ENCODE measurements at places on chromosomes 12 and 14.

GRCh38 chr14:86543521-86543920, 1013.6 kb downstream of the FLRT2 start:
- no peak for DNase-seq

GRCh38 chr12:75712223-75712622, 200.8 kb upstream of the KRR1 start:
- DNase-seq = peak; percentile 46

DNA sequence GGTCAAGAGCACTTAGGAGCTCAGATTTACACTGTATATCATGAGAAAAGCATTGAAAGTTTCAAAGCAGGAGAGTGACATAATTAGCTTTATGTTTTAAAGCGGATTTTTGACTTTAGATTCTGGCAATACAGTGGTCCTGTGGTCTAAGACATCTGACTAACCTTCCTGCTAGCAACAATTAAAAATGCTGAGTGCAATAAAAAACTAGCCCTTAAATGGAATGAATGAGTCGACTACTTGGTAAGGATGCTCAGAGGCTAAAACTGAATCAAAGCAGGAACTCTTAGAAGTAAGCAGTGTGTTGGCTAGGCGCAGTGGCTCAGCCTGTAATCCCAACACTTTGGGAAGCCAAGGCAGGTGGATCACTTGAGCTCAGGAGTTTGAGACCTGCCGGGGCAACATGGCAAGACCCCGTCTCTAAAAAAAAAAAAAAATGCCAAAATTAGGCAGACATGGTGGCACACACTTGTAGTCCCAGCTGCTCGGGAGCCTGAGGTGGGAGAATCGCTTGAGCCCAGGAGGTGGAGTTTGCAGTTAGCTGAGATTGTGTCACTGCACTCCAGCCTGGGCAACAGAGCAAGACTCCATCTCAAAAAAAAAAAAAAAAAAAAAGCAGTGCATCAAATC, 18.9 kb downstream of the BICD1 start:
- no peak for DNase-seq

DNA sequence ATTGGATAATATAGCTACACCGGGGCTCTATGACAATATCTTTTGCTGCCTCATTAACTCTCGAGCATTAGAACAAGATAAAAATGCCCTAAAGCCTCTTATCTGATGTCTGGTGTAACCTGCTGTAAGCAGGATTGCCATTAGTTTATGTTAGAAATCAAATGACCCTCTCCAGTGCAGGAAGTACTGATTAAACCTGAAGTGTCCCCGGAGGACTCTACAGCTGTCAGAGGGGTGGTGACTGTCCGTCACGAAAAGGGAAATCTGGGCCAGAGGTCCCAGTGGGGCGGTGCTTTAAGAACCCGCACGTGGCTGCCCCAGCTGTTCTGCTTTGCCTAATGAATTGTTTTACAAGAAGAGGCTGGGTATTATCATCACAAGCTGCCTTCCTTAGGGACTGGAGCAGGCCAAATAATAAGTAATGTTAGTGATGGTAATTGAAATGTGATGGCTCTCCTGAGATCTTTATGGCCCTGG, 55.7 kb downstream of the LIN52 start:
- DNase-seq = no peak

DNA sequence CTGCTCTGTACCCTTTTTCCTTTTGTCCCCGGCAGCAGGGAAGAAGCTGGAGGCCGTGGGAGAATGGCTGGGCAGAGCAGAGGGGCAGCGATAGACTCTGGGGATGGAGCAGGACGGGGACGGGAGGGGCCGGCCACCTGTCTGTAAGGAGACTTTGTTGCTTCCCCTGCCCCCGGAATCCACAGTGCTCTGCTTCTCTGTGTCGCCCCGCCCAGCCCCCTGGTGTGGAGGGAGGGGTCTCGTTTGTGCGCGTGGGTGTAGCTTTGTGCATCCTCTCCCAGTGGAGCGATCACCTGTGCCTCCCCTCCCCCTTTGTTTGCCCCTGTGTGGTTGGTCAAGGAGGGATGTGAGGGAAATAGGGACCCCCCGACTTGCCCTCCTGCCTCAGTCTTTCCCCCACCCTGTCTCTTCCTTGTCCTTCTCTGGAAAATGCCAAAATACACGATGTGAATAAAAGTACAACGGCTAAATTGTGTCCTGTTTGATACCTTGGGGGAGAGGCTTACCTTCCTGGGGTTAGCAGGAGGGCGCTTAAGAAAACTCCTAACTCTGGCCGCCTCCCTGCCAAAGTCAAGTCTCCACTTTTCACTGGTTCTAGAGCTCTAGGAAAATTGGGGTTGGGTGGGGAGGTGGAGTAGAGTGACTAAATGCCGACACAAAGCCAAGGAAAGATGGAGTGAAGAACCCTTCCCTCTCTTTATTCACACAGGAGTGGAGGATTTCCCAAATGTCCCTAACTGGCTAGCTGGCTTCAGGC, 990 bp upstream of the TPI1 start:
- no peak for DNase-seq

GRCh38 chr12:99057670-99058069, 412.6 kb downstream of the APAF1 start:
- no peak for DNase-seq

GRCh38 chr14:36570065-36570464, 12.3 kb downstream of the NKX2-8 start:
- peak; percentile 8 for DNase-seq

DNA sequence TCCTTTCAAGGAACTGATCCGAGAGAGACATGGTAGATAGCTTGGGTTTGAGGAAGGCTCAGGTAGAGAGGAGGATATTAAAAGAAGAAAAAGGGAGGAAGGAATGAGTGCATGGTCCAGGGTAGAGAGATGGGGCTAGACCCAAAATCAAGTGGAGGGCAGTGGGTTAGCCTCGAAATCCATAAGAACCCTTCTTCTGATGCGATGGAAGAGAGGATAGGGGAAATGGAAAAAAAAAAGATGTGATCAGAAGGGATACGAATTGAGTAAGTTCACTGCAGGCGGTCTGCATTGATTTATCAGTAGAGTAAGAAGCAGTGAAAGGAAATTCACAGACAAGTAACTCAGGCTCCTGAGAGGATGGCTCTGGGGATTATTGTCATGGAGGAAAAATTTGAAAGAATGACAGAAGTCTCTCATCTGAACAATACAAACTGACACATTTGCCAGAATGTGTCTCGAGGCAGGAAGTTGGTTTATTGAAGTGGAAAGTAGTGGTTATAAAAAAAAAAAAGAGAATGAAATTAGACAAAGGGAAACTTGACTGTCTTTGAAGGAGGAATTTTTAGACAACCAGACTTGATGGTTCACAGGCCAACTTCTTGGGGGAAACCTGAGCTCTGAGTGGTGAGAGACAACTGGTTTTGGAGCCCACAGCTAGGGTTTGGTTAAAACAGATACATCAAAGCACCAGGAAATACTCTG, 10.2 kb downstream of the PPFIBP1 start:
- no peak for DNase-seq

DNA sequence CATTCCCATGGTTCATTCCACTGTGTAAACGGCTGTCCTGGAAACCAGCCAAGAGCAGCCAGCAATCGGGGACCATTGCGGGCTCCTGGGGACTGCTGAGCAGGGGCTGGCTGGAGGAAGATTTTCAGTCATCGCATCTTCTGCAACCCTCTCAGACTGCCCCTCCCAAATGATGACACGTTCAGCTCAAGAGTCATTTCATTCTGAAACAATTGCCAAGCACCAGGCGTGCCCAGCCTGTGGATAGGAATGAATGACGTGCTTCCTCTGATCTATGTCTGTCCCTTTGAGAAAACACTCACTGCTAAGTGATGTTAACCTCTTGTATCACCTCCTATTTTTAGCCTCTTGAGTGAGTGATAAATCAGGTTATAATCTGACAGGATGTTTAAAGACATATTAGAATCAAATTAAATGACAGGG, 62.0 kb downstream of the NDUFA12 start:
- DNase-seq = peak; percentile 82

DNA sequence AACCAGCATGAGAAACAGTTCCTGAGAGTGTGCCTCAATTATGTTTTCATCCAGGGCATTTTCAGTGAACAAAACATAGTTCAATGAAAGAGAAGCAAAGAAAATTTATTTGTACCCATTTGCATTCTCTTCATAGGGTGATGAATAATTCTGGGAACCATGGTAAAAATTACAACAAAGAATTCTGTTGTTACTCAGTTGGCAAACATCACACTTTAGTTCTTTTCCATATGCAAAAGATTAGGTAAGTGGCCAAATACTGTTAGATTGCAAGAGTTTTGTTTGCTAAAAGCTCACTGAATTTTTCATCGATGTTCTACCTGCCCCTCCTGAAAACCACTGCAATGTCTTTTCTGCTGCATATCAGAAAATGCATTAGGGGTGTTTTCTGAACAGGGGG, 132.4 kb upstream of the RGS6 start:
- DNase-seq = no peak

DNA sequence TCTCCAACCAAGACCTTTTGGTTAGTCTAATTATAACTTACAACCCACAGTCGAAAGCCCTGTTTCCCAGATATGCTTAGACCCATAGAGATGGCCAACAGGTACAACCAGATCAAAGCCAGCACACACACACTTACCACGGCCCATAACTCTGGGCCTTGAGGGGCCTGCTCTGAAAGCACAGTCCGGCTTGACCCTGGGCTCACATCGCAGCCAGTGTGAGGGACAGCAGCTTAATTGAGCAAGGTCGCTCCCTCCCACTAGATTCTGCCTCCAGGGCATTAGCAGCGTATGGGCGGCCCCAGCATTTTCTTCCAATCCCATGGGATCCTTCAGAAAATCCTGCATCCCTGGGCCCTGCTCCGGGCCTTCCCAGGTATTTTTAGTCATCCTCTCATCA, 157.4 kb upstream of the FKBP4 start:
- no peak for DNase-seq

GRCh38 chr14:23121361-23121771, 2.3 kb upstream of the CEBPE start:
- no peak for DNase-seq

DNA sequence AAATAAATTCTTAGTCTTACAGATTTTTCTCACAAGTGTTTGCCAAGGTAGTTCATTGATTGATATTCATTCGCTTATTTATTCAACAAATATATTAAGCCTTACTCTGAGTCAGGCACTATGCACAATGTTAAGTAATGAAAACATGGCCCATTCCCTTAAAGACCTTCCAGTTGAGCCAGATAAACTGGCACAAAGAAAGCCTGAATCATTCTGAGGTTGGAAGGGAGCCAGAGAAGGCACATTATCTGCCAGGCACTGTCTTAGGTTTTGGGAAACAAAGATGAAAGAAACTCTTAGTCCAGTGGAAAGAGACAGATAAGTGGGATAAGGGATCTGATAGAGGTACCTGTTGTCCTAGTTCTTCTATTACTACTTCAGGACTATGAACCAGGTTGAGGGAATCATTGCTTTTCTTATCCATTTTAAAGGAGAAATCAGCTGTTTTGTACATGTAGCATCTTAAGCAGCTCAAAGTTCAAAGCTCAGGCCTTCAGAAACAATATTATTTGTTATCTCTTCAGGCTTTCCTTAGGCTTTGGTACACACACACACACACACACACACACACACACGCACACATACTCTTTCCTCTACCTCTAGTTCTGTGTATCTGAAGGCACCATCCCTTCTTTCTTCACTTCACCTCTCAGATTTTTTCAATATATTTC, 27.0 kb downstream of the PDE6H start:
- DNase-seq = peak; percentile 14

- DNase-seq = no peak
Observed at GRCh38 chr14:59215322-59215721, 26.9 kb downstream of the DAAM1 start.

- DNase-seq = no peak
Observed at GRCh38 chr12:20063116-20063515, 305.2 kb upstream of the PDE3A start.

- DNase-seq = no peak
Observed at GRCh38 chr14:99173506-99173905, 98.5 kb downstream of the BCL11B start.

DNA sequence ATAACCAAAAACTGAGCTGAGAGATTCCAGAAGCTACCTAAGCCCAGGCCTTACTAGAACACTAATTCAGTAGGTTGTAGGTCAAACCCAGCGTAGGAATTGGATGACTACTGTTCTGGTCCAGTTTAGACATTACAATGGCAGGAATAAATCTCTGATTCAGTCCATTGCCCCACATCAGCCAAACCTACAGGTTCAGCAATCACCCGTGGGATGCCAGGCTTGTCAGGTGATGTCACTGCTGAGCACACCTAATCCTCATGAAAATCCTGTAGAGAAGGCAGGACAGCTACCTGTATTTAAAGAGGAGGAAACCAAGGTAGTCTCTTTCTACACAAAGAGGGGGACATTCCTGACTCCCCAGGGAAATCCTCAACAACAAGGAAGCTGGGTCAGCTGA, 63.7 kb downstream of the RFX4 start:
- no peak for DNase-seq

DNA sequence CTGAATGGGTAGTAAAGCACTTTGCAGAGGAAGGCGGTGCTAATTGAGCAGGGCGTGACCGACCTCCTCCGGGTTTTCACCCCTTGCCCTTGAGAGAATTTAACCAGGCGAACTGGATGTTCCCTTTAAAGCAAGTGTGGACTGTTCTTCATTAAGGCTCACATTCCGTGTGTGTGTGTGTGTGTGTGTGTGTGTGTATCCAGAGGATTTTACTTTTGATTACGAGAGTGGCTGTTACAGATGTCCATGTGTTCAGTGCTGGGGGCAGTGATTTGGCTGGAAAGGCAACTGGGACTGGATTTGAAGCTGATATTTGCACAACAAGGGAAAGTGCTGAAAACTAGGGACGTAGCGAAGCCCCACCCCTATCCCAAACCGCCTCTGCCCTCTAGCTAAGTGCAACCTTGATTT, 2.2 kb downstream of the TMEM132C start:
- DNase-seq = no peak

- DNase-seq = no peak
Observed at GRCh38 chr12:55001198-55001868, 16.8 kb upstream of the TESPA1 start.

DNA sequence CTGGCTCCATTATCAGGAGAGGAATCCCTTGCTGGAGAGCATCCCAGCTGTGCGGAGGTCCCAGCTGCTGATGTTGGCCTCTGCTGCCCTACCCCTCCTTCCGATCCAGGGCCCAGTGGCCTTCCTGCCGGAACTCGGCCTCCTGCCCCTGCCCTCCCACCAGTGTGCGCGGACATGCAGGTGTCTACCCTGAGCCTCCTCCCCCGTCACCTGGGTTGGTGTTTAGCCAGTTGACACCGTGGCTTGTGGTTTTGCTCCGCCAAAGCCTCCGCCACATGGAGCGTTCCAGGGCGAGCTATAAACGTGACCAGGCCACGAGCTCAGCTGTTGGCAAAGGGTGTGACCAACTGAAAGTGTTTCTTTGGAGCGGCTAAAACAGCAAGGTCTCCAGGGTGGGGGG, 1104.3 kb downstream of the BCL11B start:
- DNase-seq = no peak

- DNase-seq = no peak
Observed at GRCh38 chr12:9041321-9041720, 52.0 kb downstream of the KLRG1 start.

- no peak for DNase-seq
Observed at GRCh38 chr12:83468988-83469908, 782.5 kb downstream of the TMTC2 start.

DNA sequence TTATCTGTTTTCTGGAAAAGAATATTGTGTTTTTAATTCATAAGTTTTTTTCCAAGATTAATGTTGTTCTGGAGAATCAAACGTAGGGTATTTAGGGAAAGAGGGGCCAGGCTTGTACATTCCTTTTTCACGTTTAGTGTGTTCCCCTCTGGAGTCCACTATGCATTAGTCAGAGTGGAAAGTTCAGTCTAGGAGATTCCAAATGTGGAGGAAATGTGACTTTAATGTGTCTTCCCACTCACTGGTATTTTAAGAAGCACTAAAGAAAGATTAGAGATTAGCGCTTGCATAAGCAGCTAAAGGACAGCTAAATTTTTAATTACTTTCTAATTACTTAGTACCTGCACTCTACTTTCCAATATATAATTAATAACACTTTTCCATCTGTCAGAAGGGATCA, 4.4 kb upstream of the PDE6H start:
- no peak for DNase-seq
